ENCODE measurements at places on chromosomes 13 and 19.

GRCh38 chr19:21166436-21166835 lies 24.6 kb downstream of the ZNF431 start:
- DNase-seq: no peak

DNA sequence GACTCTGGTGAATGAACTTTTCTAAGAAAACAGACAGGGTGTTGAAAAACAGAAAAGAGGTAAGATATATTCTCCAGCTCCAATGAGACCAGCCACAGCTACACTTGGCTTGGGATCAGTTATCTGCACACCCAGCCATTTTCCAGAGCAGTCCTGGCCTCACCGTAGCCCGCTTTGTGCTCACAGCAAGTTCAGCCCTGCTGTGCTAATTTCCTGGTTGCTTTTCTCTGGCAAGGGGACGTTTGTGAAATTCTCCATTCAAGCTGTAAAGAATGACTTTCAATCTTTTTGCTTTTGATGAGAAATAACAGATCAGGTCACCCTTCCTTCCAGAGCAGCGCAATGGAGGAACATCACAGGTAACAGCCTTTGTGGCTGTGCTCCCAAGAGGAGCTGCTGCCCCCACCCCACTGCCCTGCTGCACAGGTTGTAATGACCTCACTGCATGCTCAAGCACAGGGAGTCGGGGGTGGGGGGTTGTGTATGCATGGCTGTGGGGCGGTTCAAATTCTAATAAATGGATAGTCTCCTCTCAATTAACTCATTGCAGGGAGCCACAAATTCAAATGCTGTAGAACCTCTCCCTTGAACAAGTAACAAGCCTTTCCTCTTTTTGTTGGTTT lies 516.6 kb upstream of the NBEA start:
- DNase-seq: no peak

DNA sequence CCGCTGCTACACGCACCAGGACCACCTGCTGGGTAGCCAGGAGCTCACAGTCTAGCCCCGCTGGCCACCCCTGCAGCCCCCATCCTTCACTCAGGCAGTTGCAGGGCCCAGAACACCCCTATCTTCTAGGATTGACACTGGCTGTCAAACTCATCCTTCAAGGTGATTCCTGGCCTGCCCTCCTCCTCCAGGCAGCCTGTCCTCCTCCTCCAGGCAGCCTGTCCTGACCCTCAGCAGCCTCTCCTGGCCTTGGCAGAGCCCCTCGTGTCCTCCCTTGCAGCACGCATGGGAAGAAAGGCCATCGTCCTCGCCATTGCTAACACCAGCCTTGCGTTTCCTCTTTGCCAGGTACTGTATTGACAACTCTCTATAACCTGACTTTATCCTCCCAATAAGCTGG lies 3.8 kb upstream of the EPS8L1 start:
- DNase-seq: no peak

DNA sequence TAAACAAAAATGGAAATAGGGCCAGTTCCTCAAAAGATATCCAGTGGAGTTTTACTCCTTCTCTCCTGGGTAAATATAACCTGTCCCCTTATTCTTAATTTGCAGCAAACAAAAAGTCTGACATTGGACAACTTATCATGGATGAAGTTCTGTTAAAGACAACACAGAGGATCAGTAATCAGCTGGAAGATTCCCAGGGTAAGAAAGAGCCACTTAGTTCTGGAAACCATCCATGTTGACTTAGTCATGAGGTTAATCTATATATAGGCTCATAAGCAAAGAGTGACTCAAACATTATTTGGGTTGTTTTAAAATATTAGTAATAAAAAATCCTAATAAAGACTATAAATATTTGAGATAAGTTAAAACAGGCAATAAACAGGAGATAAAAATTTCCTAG lies 40.5 kb upstream of the EBPL start:
- no peak for DNase-seq

GRCh38 chr19:5850743-5851293 lies 431 bp downstream of the FUT3 start:
- DNase-seq: no peak

DNA sequence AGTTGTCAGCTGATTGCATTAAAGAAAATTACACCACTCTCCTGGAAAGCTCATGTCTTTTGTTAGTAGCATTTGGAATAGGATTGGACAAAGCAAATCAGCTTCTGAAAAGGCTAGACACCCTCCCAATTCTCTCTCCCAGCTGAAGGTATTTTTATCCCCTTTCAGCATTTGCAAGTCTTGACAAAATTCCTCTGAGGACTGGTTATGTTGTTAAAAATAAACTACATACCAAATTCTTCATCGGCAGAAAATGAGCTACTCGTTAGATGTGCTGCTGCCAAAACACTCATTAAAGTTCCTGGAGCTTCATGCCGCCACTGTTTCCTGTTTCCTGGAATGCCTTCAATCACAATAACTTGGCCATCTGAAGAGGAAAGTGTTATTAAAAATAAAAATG lies 37.1 kb downstream of the UTP14C start:
- no peak for DNase-seq
